Activated T-cell treated with anti-CD3 and anti-CD28 coated beads for 48 hours (primary cell): ENCODE measurements at places on chromosomes 12 and 14.
A peak's percentile ranks its signal among the peaks of the same experiment; 100 is the strongest.

DNA sequence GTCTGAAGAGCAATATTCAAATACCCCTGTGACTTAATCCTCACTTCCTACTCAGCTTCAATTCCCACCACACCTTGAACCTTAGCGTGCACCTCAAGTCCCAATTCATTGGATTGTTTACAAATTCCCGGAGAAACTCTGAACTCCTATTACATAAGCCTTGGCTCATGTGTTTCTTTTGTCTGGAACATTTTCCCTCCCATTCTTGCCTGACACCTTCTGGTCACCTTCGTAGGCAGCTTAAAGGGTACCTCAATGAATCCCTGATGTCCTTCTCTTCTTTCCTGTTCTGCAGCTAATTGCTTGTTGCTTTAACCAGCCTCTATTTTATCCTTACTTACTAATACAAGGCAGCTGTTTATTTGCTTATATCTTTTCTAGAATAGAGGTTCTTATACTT is 85.0 kb upstream of the SEL1L start:
- DNase-seq, result no peak

- DNase-seq, result no peak
Measured at GRCh38 chr12:49535921-49536525, 2.8 kb upstream of the KCNH3 start.

GRCh38 chr12:99605-100004 is 33.0 kb downstream of the IQSEC3 start:
- DNase-seq, result no peak

- DNase-seq, result peak; percentile 14
Measured at GRCh38 chr12:116708826-116709756, 28.8 kb downstream of the SPRING1 start.

DNA sequence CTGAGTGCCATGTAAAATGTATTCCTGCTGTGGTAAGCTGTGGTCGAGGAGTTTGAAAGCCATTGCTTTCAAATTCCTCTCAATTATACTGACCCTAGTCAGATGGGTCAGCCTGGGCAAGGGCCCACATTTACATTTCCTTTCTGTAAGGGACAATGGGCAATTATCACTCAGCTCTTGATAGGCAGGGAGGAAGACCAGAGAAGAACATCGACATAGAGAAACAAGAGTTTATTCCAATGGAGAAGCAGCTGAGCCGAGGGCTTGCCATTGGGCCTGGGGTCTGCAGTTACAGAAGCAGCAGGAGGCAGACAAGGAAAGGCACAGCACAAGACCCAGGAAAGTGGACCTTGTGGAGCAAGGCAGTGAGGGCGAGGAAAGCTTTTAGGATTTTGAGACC is 9.7 kb downstream of the NRIP2 start:
- no peak for DNase-seq

GRCh38 chr14:53875324-53875897 is 81.2 kb downstream of the BMP4 start:
- DNase-seq, result no peak

DNA sequence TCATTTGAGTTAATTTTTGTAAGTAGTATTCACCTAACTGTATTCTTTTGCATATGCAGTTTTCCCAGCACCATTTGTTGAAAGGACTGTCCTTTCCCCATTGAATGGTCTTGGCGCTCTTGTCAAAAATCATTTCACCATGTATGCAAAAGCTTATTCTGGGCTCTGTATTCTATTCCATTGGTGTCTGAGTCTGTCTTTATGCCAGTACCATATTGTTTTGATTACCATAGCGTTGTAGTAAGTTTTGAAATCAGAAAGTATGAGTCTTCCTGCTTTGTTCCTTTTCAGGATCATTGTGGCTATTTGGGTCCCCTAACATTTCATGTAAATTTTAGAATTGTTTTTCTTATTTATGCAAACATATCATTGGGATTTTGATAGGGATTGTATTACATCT is 508.7 kb upstream of the RGS6 start:
- no peak for DNase-seq

GRCh38 chr12:18703321-18703720 is 34.5 kb downstream of the PLCZ1 start:
- no peak for DNase-seq

- DNase-seq, result no peak
Measured at GRCh38 chr12:110684312-110684836, 4.5 kb downstream of the HVCN1 start.

DNA sequence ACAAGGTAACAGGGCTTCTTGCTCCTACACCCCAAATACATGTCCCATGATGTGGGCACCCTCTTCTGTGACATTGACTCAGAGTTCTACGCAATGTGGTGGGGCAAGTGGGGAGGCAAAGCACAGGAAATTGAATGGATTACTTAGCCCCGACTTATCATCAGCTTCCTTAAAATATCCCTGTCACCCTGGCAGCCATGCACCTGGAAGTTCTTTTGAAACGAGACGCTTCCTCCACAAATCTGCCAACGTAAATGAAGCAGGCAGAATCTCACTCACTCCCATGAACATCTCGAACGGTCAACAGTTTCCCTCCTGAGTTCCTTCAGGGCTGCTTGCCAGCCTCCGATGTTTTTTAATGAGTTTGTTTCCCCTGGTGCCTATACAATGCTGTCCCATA is 33.5 kb downstream of the RNFT2 start:
- DNase-seq, result no peak

- DNase-seq, result no peak
Measured at GRCh38 chr14:66508547-66508845, 549 bp downstream of the GPHN start.

- no peak for DNase-seq
Measured at GRCh38 chr14:101772770-101773169, 11.3 kb downstream of the PPP2R5C start.

DNA sequence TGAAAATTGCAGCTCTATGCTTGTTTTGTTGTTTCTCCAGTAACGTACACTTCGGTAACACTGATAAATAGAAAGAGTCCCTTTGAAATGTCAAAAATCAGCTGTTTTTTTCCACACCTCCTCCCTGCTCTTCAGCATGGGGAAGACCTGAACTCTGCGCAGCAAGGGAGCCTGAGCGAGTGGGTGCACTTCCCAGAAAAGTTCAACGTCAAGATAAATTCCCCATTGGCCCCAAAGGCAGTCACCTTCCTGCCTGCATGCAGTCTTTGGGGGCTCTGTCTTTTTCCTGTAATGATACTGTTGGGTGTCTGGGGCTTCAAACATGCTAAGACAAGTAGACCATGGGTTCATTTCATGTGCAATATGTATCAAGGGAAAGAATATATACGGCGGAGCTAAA is 8.8 kb upstream of the FOXG1 start:
- no peak for DNase-seq

DNA sequence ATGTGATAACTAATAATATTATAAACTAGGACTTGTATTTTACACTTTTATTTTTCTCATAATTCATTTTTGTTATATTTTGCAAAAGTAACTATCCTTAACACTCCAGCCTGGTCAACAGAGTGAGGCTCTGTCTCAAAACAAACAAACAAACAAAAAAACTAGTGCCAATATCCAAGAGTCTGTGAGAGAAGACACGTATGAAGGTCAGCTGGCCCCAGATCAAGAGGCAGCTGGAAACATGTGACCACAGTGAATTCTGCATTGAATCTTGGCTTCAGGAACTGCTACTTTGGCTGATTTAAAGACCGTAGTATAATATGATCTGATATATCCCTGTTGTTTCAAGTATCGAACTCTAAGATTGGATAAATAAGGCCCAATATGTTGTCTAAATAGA is 47.0 kb downstream of the ESR2 start:
- DNase-seq, result no peak

DNA sequence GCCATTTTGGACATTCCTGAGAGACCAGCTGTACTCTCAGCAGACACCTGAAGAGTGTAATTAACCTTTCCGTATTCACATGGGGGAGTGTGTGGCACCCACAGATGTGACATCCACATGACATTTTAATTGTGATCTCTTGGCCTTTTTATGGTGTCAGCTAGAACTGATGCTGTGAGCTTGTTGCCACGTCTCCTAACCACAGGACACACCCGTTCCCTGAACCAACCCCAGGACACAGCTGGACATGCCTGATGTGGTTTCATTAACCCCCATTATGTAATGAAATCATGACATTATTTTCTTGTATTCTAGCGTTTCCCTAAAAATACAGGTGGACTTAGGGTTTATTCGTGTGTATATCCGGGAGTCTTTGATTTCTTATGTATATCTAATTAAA is 1036.1 kb downstream of the TMEM121 start:
- DNase-seq, result no peak

- DNase-seq, result no peak
Measured at GRCh38 chr12:2689879-2690278, 104.9 kb upstream of the FKBP4 start.

DNA sequence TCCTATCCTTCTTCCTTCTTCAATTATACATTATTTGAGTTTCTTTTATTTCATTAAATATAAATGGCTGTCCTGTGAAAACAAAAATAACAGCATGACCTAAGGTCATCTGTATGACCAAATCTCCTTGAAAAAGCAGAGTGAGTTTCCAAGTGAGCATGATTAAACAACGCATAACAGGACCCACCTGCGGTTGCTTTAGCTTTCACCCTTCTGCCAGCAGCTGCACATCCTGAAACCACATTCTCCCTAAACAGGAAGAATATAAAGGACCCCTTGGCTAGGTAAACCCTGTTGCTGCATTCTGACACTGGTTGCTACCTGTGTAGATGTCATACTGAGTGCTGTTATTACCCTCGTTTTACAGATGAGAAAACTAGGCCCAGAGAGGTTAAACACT is 42.8 kb upstream of the CPM start:
- no peak for DNase-seq

DNA sequence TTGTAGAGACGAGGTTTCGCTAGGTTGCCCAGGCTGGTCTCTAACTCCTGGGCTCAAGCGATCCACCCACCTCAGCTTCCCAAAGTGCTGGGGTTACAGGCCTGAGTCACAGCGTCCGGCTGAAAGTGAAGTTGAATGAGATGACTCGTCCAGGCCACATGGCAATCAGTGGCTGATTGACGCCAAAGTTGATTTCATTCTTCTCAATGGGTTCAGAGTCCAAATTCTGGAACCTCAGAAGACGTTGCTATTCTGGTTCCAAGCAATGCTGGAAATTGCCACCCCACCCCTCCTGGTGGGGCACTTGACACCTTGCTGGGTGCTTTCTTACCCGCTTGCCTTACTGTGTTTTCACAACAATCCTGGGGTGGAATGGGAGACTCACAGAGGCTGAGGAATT is 14.9 kb downstream of the ABCB9 start:
- DNase-seq, result no peak

- no peak for DNase-seq
Measured at GRCh38 chr12:94535510-94535921, 75.8 kb upstream of the CEP83 start.

GRCh38 chr12:3363608-3364007 is 127.4 kb upstream of the PRMT8 start:
- no peak for DNase-seq

DNA sequence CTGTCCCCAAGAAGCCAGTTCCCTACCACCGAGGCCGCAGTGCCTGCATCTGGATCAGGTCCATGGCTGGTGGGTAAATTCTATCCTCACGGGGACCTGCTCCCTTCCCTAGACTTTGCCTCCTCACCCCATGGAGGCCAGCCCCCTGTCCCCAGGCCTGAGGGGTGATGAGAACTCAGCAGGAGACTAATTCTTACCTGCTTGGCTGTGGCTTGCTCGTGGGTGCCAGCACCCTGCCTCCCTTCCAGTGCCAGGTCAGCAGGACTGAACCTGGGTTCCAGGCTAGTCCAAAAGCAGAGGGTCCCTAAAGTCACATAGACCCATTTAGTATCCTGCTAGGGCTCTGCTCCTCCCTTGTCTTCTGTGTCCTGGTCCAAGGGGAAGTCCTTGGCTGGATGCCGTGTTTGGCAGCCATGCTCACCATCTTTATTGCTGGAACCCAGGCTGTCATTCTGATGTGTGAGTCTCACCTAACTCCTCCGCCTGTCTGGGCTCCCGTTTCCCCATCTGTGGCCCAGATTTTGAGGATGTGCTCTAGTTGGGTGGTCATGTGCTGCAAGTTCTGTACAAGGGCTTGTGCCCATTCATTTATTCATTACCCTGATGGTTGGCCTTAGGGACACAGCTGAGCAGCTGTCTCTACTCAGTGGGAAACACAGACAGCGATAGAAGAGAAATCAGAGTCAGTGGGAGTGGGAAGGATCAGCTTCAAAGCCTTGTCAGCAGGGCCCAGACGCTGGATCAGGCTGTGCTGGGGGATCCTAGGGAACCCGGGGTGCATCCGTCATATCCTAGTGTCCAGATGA is 949 bp downstream of the PLBD2 start:
- no peak for DNase-seq

- no peak for DNase-seq
Measured at GRCh38 chr12:95439461-95440230, 34.3 kb upstream of the METAP2 start.

- no peak for DNase-seq
Measured at GRCh38 chr12:16165506-16165905, 112.0 kb downstream of the SLC15A5 start.

DNA sequence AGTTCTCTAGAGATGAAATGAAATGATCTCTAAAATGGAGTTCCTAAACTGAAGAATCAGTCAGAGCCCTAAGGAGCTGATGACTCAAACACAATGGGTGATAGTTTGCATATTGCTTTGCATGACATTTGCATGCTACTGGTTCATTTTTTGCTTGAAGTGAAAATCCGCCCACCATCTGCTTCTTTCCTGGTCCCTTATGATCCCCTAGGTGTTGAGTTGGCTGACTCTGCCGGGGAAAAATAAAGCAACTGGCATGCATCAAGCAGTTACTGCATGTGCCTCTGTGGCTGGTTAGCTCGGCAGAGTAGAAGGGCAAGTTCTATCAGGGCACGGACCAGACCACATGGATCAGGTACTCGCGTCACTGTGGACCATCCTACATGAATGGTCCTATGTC is 151.1 kb downstream of the PPM1H start:
- no peak for DNase-seq

DNA sequence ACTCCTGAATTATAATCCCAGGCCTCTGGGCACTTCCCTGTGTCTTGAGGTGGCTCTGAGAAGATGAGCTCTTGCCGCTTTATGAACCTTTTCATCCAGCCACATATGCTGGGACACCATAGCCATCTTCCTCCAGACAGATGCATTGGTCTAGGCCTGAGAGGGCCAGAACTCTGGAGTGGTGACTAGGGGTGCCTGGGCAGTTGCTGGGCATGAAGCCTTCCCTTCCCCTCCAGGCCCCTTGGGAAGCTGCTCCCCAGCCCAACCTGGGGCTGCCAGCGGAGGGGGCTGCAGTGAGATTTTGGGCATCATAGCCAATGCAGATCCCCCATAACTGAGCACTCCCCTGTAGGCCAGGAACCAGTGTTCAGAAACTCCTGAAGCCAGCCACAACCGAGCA is 135.2 kb downstream of the GCH1 start:
- no peak for DNase-seq
